Activated T-helper 1 cell treated with anti-CD3 and anti-CD28 coated beads, Interleukin-2, amount 50 U/mL, for 16 hours (primary cell): ENCODE measurements at places on chromosomes 12 and 14.

- DNase-seq, result no peak
These were observed 14.4 kb upstream of the CD27 start for GRCh38 chr12:6430124-6430989.

- no peak for DNase-seq
These were observed 79.6 kb upstream of the OTOGL start for GRCh38 chr12:80019691-80020090.

DNA sequence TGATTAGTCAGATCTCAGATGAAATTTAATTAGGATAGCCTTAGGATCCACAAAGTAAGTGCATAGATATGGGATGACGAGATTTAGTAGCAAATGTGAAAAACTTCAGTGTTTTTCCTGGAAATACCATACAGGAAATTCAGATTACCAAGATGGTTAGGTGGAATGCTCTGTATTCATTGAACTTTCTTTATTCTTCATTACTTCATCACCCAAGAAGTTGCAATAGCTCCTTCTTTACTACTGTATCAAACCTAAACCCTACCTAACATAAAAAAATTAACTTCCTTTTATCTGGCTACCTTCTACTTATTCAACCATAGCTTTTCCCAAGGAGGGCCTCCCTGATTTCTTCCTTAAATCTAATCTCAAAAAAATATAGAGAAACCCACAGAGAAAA lies 100.4 kb downstream of the TTC6 start:
- no peak for DNase-seq

DNA sequence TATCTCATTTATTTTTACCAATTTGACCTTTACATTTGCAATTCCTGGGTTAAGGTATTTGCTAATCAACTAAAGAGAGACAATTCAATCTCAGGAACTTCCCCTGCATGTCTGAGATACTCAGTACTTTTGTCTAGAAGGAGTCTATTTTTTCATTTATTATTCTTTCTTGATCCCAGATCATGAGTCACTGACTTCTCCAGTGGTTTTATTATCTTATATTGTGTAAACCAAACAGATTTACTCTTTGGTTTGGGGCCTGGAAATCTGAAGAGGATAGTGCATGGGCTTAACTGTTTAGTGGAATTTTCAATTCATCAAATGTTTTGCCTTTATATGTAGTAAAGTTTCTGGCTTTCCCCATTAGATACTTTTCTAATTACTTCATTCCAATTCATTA lies 185.4 kb downstream of the ALG10B start:
- no peak for DNase-seq

GRCh38 chr14:66046035-66046434 lies 440.1 kb upstream of the CCDC196 start:
- no peak for DNase-seq

GRCh38 chr12:41039461-41039860 lies 148.7 kb upstream of the PDZRN4 start:
- no peak for DNase-seq

DNA sequence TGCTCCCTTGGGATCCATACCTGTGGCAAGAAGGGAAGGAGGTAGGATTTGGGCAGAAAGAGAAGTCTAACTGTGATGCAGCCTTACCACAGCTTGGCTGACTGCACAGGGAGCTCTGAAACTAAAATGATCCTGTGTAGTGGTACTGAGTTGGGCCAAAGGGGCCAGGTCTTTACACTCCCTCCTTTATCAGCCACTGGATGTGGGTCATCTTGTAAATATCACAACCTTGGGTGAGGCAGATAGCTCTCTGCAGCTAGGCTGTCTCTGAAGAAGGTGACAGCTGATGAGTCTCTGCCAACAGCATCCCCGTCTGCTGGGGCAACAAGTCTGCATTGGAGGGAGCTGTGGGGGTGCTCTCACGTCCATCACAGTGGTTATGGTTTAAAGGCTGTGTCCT lies 95.9 kb upstream of the CAND1 start:
- DNase-seq, result no peak
